A673 (cell line): ENCODE measurements at places on chromosomes 4 and X. TPM values are rescaled to one million over a fixed set of nuclear protein-coding genes. Genes with fewer than 3 reads are reported as not detected.
A peak's percentile ranks its signal among the peaks of the same experiment; 100 is the strongest.

DNA sequence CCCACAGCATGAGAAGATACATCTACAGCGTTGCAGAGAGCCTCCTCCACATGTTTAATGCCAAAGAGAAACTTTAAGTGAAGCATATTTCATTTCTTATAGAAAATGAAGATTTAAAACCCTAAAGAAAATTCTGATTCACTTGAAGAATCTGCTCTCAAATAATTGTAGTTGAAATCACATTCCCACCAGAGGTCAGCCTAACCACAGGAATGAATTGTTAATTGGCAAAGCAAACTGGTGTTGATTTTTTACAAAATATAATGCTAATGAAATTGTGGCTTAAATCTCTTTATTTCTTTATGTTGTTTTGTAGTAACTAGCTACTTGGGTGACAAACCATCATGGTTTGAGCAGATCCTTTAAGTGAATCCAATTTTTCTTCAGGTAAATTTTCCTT, 31.1 kb upstream of the WDR17 start:
- H3K27me3 ChIP-seq = no peaks in the 10 kb centered on the region
- H3K36me3 ChIP-seq = no peaks in the 10 kb centered on the region
- no peaks in the 10 kb centered on the region for H3K4me1 ChIP-seq
- no peak overlapping the region for H3K27ac ChIP-seq

GRCh38 chrX:13022926-13023325, 21.5 kb downstream of the FAM9C start:
- no peak overlapping the region for H3K27ac ChIP-seq
- no peak for DNase-seq
- no peak overlapping the region for H3K4me3 ChIP-seq
- no peaks in the 10 kb centered on the region for H3K36me3 ChIP-seq

PLAC1 gene
- 0.43 and 0.87 TPM in 2 replicates for total RNA-seq

DNA sequence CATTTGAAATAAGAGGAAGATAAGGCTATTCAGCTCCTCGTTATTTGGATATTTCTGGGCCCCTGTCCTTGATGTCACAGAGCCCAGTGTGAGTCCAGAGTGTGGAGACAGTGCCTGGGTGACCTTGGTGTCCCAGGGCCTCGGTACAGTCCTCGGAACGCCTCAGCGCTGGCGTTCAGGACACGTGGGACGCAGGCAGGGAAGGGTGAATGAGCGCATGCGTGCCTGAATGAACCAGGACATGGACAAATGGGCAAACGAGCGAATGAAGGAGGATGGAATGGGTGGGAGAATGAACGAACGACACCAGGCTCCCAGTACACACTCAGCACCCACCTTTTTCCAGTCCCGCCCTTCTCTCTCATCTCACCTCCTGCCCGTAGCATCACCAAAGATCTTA, 44.2 kb downstream of the EVC start:
- peaks cover 7% of the 10 kb centered on the region for H3K4me1 ChIP-seq
- no peak overlapping the region for H3K4me3 ChIP-seq
- no peak for DNase-seq

MAOA gene
- 6.1 and 8.5 TPM in 2 replicates for total RNA-seq

BRS3 gene
- total RNA-seq = not detected in 2 replicates

DNA sequence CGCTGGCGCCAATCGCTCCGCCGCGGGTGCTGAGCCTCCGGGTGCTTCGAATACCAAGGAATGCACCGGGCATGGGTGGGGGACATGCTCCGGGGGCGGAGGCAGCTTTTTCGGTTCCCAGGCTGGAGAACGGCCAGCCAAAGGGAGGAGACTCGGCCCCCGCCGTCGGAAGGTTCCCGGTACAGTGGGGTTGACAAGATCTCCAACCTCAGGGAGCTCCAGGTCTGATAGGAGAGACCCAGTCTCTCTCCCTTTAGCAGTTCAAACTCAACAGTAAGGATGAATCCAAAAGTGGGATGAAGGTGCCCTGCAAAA, 29.1 kb upstream of the BCORL1 start:
- no peaks in the 10 kb centered on the region for H3K36me3 ChIP-seq
- H3K4me3 ChIP-seq = peak overlapping the region; percentile 21
- no peaks in the 10 kb centered on the region for H3K4me1 ChIP-seq

RLIM gene
- total RNA-seq = 55.0 and 57.7 TPM in 2 replicates
